Bone marrow (tissue), 2 donors: ENCODE measurements at places on chromosomes 6 and 20.

- no peak for DNase-seq
These were observed at the start of gene MCHR2 for GRCh38 chr6:99993533-99994251. Gene MCHR2, minus strand, starts transcription at chr6:99994223. Its CDS starts 38,076 bp downstream, at chr6:99956147.

GRCh38 chr6:127119102-127120022 is 891 bp downstream of the RSPO3 start:
- peak; percentile 24 for DNase-seq

- no peak for DNase-seq
These were observed at the start of gene THEMIS for GRCh38 chr6:127900935-127901334. Gene THEMIS, minus strand, starts transcription at chr6:127901058. Its CDS starts 126 bp downstream, at chr6:127900932.

GRCh38 chr6:95408111-95408510 is 169.2 kb upstream of the MANEA start:
- no peak for DNase-seq

GRCh38 chr6:80206758-80207157 is 100.3 kb downstream of the BCKDHB start:
- DNase-seq = no peak

DNA sequence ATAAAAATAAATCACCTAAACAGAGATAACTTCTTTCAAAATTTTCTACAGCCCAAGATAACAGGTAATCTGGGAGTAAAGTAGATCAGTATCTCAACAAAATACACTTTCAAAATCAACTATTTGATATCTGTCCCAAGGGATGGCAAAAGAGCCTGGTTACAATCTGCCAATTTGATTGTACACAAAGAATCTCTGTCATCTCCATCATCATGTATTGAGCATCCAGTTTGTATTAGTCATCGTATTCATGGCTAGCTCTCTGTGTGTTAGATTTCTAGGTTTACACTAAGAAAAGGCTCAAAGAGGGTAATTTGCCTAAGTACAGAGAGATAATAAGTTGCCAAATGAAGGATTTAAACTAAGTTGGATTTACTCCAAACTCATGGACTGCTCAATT is 329.0 kb upstream of the NRSN1 start:
- DNase-seq = no peak

DNA sequence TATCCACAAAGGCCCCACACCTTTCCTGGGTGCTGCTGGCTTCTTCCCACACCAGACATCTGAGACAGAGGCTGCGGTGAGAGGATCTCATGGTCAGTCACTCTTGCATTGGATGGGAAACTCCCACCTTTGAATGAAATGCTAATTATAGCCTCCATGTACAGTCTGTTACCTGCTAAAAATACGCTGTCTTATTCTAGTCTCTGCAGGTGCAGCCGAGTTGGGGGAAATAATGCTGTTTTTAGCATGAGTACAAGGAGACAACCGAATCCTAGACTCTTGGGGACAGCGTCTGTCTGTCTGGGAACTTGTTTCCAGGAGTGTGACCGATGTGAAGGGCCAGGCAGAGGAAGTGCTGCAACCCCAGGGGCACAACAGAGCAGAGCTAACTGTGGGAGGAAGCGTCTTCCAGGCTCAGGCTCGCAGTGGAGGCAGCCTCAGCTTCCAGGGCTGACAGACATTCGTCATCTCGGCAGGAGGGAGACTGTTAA is 286.2 kb downstream of the PREX1 start:
- no peak for DNase-seq

DNA sequence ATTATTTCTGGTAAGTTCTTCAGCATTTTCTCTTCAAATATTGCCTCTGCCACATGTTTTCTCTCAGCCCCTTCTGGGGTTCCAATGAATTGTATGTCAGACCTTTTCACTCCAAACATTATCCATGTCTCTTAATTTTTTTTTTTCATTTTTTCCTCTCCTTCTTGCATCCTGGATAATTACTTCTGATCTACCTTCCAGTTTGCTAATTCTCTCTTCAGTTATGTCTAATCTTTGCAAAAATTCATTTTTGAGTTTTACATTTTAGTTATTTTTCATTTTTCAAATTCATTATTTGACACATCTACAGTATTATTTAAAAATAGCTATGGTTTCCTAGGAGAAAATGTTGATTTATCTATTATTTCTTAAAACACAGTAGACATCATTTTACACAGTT is 271.7 kb downstream of the TFAP2B start:
- no peak for DNase-seq

DNA sequence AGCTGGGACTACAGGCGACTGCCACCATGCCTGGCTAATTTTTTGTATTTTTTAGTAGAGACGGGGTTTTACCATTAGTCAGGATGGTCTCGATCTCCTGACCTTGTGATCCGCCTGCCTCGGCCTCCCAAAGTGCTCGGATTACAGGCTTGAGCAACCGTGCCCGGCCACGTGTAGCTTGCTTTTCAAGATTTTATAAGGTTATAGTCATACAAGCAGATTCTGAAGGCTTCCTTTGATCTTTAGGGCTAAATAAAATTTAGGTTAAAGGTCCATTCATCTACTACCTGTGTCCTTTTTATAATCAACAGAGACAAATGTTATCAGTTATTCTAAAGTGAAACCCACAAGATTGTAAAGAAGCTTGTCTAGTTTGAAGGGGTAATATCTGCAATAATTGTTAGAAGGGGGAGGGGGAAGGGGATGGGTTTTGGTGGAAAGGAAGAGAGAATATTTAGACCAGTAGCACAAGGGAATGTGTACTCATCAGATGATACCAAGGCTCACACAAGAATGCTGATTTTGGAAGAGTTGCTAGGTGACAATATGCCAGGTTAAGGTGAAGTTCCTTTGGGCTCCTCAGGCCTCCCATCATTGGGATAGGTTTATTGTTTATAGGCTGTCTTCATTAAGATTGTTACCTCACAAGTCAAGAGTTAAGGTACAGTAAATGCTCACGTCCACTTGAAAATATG is 284.7 kb downstream of the ALDH8A1 start:
- no peak for DNase-seq

DNA sequence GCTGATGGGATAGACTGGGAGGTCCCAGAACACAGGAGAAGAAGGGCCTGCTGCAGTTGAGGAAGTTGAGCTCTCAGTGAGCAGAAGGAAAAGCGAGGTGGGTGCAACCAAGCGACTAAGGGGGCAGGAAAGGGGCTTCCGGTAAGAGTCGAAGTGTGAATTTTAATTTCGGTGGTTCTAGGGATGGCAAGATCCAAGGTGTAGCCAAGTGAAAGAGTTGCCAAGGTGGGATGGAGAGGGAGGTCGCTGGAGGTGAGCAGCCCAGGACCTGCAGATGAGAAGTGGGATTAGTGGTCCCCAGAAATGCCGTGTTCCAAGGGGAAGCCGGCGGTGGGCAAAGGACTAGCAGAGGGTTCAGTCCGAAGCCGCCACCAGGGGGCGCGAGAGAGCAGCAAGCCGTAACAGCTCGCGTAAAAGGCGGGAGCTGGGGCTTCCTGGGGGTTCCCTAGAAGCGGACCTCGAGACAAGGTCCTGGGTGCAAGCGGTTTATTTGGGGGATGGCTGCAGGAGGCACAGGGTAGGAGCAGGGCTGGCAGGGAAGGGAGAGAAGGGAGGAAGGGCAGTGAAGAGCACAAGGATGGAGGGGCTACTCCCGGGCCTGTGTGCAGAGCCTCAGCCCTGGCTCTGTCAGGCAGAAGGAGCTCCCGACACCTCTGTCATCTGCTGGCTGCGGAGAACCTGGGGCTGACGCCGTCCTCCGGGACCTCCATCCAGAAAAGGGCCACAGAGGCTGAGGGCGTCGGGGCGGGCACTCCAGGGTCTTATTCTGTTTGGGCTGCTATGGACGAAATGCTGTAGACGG is 103.6 kb downstream of the PAX1 start:
- no peak for DNase-seq

- no peak for DNase-seq
These were observed 86.1 kb upstream of the QKI start for GRCh38 chr6:163328411-163328810.

DNA sequence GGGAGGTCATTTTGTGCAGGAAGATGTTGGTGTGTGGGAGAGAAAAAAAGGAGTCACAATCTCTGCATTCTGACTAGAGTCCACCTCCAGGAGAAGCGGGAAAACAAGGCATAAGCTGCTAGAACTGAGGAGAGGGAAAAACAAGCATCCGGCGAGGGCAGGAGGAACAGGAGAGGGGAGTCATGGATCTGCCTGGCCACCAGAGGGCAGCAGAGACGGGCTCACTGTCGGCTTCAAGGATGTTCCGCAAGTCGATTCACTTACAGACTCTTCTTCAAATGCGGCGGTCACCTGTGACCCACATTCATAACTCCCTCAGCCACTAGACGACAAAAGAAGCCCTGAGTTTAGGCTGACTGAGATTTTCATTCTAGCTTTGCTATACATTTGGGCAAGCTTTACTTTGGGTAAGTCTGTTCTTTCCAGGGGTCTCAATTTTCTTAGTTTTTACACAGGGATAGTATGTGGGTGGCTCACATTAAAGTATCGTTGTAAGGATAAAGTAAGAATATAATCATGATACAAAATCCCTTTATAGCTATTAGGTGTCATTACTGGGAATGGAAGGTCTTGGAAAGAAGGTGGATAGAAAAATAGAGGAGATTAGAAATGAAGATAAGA is 6.6 kb upstream of the BTNL2 start:
- DNase-seq = peak; percentile 60

- no peak for DNase-seq
These were observed 322.8 kb upstream of the GJE1 start for GRCh38 chr6:141809901-141810300.

DNA sequence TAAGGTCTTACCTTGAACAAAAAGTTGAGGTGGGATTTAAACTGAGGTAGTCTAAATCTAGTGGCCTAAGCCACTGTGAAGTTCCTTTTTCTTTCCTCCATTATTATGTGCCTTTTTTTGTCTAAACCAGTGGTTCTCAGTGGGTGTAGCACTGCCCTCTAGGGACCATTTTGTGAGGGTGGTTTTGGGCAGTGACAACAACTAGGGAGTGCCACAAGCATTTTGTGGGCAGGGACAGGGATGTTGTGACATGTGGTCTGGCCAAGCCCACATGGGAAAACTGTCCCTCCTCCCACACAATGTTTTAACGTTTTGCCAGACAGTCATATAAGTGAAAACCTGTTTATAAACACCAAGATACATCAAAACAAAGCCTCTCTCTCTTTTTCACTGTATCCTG is 899.4 kb upstream of the FLRT3 start:
- DNase-seq = no peak

GRCh38 chr6:56556751-56557540 is 85.7 kb downstream of the DST start:
- DNase-seq = no peak

- no peak for DNase-seq
These were observed 176.7 kb downstream of the HACE1 start for GRCh38 chr6:104682722-104683643.

DNA sequence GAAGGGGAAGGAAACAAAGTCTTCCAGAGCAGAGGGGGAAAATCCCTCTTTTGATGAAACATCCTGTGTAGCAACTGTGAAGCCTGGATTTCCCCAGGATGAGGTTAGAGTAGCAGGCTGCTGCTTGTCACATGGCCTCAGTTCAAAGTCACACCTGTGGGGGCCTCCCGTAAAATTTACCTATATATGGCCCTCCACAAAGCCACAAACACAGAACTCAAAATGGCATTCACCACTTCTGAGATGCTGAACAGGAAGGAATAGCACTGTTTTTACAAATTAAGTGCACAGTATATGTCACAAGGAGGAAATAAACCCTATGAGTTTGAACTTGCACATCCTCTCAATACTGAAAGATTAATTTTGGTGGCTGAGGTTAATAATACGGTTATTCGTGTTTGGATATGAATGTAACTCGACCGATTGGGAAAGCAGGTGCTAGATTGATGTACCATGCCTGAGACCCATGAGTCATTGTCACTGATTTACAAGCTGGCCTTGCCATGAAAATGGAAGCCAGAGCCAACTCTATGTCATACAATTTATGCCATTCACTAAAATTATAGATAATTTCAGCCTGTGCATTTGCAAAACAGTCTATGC is 70.6 kb downstream of the SGK1 start:
- DNase-seq = no peak

DNA sequence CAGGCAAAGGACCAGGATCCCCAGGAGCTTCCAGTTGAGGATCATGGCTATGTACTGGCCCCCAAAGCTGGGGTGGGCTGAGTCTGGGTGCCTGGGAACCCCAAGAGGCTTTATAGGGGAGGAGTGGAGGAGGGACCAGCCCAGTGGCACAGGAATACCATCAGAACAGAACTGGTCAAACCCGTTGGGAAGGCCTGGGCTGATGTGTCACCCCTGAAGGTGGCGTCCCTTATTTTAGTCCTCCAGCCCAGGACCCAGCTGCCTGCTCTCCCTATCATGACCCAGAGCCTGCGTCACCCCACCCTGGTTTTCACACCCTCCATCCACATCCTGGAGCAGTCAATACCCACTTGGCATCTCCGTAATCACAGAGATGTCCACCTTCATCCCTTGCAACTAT is at the start of gene PSORS1C2:
PSORS1C2 (minus strand) TSS at position 85 of the 400 bp plus-strand sequence; CDS start at position 45, 40 bp downstream.
- DNase-seq = no peak

- DNase-seq = no peak
These were observed 23.5 kb upstream of the NUP153 start for GRCh38 chr6:17730078-17730704.

- DNase-seq = no peak
These were observed 167.1 kb upstream of the ZNF337 start for GRCh38 chr20:25863536-25864325.

DNA sequence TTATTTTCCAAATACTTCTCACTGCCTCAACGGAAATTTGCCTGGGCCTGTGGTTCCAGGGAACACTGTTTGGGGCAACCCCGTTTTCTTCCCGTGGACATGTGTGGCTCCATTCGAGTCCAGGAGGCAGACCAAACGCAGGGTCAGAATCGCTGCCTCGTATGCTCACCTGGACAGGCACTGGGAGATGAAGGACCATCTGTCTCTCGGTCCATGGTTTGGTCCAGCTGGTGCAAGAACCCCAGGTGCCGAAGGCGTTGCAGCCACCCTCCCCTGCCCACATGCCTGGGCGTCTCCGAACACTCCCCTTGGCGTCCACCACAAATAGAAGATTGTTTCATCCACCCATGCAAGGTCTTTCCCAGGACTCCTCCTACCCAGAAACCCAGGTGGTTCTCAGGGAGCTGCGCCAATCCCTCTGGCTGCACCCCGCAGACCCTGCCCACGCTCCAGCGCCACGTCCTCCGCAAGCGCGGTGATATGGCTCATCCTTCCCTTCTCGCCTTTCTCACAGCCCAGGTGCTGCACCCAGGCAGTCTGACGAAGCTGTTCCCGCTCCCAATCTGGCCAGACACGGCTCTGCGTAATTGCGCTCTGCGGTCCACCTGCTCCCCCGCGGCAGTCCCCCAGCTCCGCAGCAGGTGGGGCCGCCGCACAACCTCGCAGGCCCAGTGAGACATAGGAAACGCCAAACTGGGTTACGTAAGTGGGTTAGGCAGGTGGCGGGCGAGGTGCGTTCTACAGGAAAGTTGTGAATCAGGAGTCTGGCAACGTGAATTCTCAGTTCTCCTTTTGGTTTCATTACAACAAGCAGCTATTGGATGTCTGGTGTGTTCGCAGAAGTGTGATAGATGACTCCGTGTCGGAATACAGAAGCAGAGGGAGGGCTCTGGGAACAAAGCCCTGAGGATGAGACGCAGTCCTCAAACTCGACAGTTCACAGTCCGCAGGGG is 146.2 kb upstream of the ECI2 start:
- no peak for DNase-seq

DNA sequence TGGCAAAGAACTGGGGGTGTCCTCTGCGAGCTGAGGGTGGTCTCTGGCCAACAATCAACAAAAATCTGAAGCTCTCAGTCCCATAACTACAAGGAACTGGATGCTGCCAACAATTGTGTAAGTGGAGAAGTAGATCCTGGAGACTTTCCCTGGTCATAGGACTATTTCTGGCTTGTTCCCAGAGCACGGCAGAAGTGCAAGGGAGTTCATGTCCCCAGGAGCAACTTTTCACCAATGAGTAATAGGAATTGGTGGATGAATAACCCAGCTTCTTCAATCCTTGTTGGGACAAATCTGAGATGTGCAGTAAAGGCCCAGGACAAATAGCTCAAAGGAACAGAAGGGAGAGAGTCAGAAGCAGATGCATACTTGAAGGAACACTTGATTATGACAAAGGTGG is 95.5 kb downstream of the QRSL1 start:
- no peak for DNase-seq
